ENCODE measurements at places on chromosomes 6 and 20.

GRCh38 chr6:136410201-136411024 lies 120.8 kb upstream of the BCLAF1 start:
- DNase-seq, result no peak

DNA sequence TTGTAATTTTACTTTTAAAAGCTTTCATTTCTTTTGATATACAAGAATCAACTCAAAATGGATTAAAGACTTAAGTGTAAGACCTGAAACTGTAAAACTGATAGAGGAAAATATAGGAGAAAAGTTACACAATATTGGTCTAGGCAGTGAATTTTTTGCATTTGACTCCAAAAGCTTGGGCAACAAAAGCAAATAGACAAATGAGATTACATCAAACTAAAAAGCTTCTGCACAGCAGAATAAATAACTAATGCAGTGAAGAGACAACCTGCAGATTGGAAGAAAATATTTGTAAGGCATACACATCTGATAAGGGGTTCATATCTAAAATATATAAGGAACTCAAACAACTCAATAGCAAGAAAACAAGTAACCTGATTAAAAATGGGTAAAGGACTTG lies 3.0 kb downstream of the GABRR1 start:
- no peak for DNase-seq

DNA sequence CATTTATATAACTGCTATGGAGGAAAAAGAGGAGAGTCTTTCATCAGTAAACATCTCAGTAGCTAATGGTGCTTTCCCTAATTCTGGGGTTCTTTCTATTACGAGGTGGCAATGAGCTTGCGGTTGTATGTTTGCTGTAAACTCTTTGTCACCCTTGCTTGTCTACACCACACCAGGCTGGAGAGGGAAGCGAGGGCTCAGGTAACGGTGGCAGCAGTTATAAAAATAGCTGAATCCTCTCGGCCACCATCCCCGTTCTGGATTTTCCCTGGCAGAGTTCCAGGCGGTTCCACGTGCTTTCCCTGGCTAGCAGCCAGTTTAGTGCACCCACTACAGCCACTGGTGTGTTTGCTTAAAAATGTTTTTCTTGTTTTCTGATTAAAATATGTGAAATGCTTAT lies 39.0 kb downstream of the MAS1 start:
- DNase-seq, result no peak

DNA sequence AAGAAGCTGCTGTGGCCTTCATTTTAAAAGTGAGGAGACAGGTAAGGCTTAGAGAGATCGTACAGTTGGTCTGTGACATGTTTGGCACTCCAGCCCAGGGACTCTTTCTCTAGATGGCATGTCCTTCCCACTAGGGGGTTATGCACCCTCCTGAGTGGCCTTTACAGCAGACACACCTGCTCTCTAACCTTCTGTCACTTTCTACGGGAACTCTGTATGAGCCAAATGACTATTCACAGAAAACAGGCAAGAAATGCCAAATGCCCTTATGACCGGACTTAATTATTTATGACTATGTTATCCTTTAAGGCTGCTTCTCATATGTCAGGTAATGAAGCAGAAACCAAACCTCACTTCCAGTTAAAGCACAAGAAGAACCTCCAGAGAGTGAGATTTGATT lies 91.2 kb downstream of the MAP3K5 start:
- no peak for DNase-seq

DNA sequence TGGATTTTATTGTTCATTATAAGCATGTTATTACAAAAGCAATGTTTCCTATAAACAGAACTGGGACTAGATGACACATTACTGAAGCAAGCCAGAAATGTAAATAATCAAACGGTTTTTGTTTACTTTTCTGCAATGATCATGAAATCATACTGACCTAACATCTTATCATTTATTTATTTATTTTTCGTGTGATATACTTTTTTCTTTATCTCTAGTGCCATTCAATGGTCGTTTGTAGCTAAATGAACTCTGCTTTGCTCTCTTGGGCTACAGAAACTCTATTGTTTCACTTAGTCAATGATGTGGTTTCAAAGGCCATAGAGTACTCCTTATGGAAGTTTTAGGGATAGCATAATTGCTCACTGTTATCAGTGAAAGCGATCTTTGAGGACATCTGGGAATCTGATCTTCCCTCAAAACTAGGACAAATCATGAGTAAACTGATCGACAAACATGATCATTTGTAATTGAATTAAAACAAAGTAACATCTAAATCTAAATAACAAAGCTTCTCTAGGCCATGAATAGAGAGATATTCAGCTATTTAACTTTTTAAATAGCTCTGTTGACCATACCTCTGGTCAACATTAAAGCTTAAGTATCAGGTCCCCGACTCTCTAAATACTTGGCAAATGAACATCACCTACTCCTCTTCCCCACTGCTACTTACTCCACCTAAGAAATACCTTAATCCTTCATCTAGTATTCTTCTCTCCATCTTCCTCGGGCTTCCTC lies 933.4 kb downstream of the TFAP2A start:
- DNase-seq, result peak; percentile 19

- no peak for DNase-seq
Observed at GRCh38 chr6:155980768-155981079, 525.1 kb upstream of the NOX3 start.

All from mesendoderm (in vitro differentiated cells).